ENCODE measurements at places on chromosomes 3 and 15. TPM values are rescaled to one million over a fixed set of nuclear protein-coding genes. Genes with fewer than 3 reads are reported as not detected.

ITGA11 gene
- total RNA-seq, result not detected

DNA sequence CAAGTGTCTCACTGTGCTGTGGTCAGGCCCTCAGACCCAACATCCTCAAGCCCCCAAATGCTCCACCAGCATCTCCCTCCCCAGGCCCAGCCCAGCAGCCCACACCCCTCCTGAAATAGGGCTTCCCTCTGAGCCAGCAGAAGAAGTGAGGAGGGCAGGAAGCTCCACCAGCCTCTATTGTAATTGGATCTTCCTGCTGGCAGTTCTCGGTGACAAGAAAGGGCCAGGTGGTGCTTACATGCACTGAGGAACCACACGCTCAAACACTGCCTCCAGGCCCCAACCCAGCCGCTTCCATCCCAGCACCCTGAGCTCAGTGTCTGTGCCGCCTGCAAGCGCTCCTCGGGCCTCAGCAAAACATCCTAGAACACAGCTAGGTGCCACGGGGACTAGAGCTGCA, 96.7 kb downstream of the ATP10A start:
- H3K36me3 ChIP-seq, result no peaks in the 10 kb centered on the region
- no peak overlapping the region for H3K27ac ChIP-seq
- H3K4me1 ChIP-seq, result no peaks in the 10 kb centered on the region
- H3K4me3 ChIP-seq, result no peak overlapping the region
- no peak for DNase-seq

DNA sequence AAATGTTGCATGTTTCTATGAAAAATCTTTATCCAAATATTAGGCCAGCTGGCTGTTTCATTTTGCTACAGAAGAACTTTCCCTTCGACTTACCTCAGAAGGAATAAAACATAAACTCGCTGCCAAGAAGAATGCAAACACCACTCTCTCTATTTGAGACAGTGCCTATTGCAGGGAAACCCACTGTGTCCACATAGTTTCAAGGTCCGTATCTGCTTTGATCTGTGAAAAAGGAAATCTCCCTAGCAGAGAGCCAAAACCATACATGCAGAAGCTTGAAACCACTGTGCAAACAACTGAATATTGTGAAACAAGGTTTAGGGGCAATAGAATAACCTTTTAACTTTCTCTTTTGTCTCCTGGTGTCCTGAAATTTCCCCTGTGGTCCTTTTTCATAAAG, 35.0 kb upstream of the CAPN7 start:
- H3K4me1 ChIP-seq, result peaks cover 5% of the 10 kb centered on the region
- no peaks in the 10 kb centered on the region for H3K36me3 ChIP-seq
- peak; percentile 35 for DNase-seq

KLHL6 gene
- total RNA-seq, result not detected

GRCh38 chr3:33041909-33042308, 55.0 kb downstream of the GLB1 start:
- peaks cover 48% of the 10 kb centered on the region for H3K4me1 ChIP-seq
- H3K27me3 ChIP-seq, result no peaks in the 10 kb centered on the region
- H3K4me3 ChIP-seq, result no peak overlapping the region
- no peaks in the 10 kb centered on the region for H3K36me3 ChIP-seq
- peak overlapping the region; percentile 76 for H3K27ac ChIP-seq

GRCh38 chr3:160684368-160684740, 7.4 kb downstream of the ARL14 start:
- H3K4me1 ChIP-seq, result peaks cover 12% of the 10 kb centered on the region
- no peak overlapping the region for H3K27ac ChIP-seq
- DNase-seq, result no peak
- H3K4me3 ChIP-seq, result no peak overlapping the region

DNA sequence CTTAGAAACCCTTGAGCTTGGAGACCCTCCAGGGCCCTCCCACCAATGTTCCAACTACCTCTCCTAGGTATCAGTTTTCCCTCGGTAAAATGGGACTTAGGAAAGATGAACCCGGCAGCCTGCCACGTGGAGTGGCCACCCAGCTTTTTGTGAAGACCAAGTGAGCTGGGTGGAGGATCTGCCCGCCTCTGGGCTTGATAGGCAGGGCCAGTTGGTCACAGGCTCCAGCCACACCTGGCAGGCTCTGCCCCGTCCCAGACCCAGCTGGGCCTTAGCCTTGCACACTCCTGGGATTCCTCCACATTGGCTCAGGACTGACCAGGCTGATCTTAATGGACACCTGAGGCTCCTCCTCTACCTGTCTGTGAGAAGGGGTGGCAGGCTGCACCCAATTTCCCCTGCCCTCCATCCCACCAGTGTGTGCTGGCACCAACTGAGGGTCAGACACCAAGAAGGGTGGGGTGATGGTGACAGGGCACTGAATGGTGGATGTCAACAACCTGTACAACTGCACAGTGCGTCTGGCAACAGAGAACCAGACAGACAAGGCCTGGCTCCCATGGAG, 761 bp upstream of the GRIP2 start:
- no peak for DNase-seq
- H3K36me3 ChIP-seq, result no peaks in the 10 kb centered on the region
- H3K4me3 ChIP-seq, result no peak overlapping the region

GRCh38 chr3:148880681-148881080, 15.6 kb downstream of the CPA3 start:
- H3K27me3 ChIP-seq, result no peaks in the 10 kb centered on the region
- H3K4me3 ChIP-seq, result no peak overlapping the region
- no peak overlapping the region for H3K27ac ChIP-seq
- DNase-seq, result peak; percentile 19
- no peaks in the 10 kb centered on the region for H3K36me3 ChIP-seq
- H3K4me1 ChIP-seq, result no peaks in the 10 kb centered on the region

DNA sequence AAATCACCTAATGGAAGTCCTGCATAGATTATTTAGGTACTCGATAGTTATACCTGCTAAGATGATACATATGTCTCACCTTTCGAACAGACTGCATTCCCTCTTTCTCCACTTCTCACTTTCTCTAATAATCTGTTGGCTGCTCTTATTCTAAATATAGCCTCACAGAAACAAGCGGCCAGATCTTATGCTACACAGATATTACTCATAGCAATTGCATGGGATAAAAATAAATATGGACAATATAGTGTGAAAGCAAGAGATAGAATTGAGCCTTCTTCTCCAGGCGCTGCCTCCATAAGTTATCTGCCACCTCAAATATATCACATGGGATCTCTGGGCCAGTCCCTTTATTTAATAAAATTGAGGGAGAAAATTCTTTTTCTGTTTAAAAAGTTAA, 29.5 kb upstream of the TGFBR2 start:
- no peaks in the 10 kb centered on the region for H3K36me3 ChIP-seq
- peaks cover 39% of the 10 kb centered on the region for H3K4me1 ChIP-seq
- H3K27ac ChIP-seq, result no peak overlapping the region
- DNase-seq, result no peak

DNA sequence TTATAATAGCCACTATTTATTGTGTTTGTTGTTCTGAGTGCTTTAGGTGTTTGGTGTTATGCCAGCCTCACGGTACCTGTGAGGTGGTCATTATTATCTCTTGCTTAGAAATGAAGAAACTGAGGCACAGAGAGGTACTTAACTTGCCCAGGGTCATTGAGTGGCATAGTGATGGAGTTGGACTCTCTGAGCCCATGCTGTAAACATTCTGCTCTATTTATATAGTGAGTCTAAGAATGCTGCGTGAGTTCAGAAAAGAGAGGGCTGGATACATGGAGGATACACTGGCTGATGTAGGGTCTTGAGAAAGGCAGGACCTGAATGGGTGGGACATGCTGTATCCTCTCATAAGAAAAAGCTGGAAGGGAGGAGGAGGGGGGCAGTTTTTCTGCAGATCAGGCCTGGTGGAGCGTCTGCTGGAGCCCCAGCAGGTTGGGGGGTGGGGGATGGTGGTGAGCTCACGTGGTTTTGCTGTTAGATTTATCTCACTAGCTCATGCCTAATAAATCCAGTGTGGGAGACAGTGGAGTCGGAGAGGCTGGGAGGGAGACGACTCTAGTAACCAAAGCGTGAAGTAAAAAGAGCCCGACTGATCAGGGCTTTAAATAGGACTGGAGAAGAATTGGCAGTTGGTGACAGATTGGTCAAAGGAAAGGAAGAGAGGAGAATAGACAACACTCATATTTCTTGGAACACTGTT, 16.0 kb downstream of the MED12L start:
- peaks cover 6% of the 10 kb centered on the region for H3K4me1 ChIP-seq
- H3K36me3 ChIP-seq, result no peaks in the 10 kb centered on the region
- H3K4me3 ChIP-seq, result no peak overlapping the region
- DNase-seq, result no peak
- H3K27ac ChIP-seq, result no peak overlapping the region
- H3K27me3 ChIP-seq, result no peaks in the 10 kb centered on the region

- H3K27me3 ChIP-seq, result no peaks in the 10 kb centered on the region
- no peak for DNase-seq
- H3K27ac ChIP-seq, result no peak overlapping the region
These were observed 266.5 kb downstream of the ADAMTS17 start for GRCh38 chr15:100075229-100075628.

C3orf49 gene
- total RNA-seq, result not detected
